Mononuclear cell (primary cell): ENCODE measurements at places on chromosomes 5 and 9. TPM values are rescaled to one million over a fixed set of nuclear protein-coding genes. Genes with fewer than 3 reads are reported as not detected.

SMIM33 gene
- total RNA-seq, result not detected

ARL15 gene
- 30.3 TPM for total RNA-seq

ALDH1A1 gene
- 5.8 TPM for total RNA-seq

ADAMTS13 gene
- 0.42 TPM for total RNA-seq

ZFP37 gene
- 0.42 TPM for total RNA-seq

NOL8 gene
- 34.2 TPM for total RNA-seq

ATOSB gene
- total RNA-seq, result 15.2 TPM

FAM151B gene
- total RNA-seq, result 5.6 TPM

SNX2 gene
- total RNA-seq, result 159 TPM

FOXD1 gene
- 0.10 TPM for total RNA-seq

GRIN3A gene
- total RNA-seq, result not detected

GPR21 gene
- 3.1 TPM for total RNA-seq

GKAP1 gene
- total RNA-seq, result 8.0 TPM

TSSK1B gene
- total RNA-seq, result 0.10 TPM

RGS7BP gene
- not detected for total RNA-seq

FABP6 gene
- total RNA-seq, result not detected

ADAMTS12 gene
- under 0.01 TPM for total RNA-seq

INSL6 gene
- total RNA-seq, result not detected

SHB gene
- 5.2 TPM for total RNA-seq

NEUROG1 gene
- not detected for total RNA-seq

INSL4 gene
- total RNA-seq, result not detected

IL7R gene
- total RNA-seq, result 360 TPM

CAMK4 gene
- 89.3 TPM for total RNA-seq

ACTBL2 gene
- total RNA-seq, result not detected

MLANA gene
- total RNA-seq, result 0.10 TPM

SCGB3A2 gene
- not detected for total RNA-seq

C5orf52 gene
- not detected for total RNA-seq

SLC6A19 gene
- total RNA-seq, result not detected

TYRP1 gene
- total RNA-seq, result 0.10 TPM

IFNA21 gene
- total RNA-seq, result not detected

AHRR gene
- total RNA-seq, result 0.31 TPM

AGTPBP1 gene
- 147 TPM for total RNA-seq

MRRF gene
- total RNA-seq, result 29.5 TPM

CHSY3 gene
- 0.10 TPM for total RNA-seq

SPINK7 gene
- total RNA-seq, result not detected

ZNF622 gene
- 53.6 TPM for total RNA-seq

RASGEF1C gene
- total RNA-seq, result not detected

BNC2 gene
- total RNA-seq, result 2.5 TPM

ESM1 gene
- not detected for total RNA-seq

FAF2 gene
- 30.1 TPM for total RNA-seq

GLDC gene
- total RNA-seq, result 0.21 TPM

KIF12 gene
- total RNA-seq, result not detected
